Esophagus squamous epithelium (tissue), 5 donors: ENCODE measurements at places on chromosomes 13 and 19.

- DNase-seq = no peak
Measured at GRCh38 chr19:1471010-1471514, 8.0 kb downstream of the C19orf25 start.

DNA sequence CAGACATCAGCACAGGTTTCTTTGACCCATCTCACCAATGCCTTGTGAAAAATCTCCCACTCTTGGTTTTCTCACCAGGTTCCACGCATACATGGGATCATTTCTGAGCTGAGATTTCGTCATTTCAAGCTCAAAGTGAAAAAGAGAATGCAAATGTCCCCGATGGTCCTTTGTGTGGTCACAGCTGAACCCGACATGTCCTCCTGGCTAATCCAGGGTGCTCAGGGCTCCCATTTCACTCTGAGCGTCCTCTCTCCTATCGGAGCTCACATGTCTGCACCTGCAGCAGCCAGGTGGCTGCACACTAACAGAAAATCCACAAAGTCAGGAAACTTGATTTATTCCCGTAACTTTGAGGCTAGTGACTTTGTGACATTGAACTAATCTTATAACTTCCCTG is 9.3 kb upstream of the CEACAM3 start:
- DNase-seq = no peak

DNA sequence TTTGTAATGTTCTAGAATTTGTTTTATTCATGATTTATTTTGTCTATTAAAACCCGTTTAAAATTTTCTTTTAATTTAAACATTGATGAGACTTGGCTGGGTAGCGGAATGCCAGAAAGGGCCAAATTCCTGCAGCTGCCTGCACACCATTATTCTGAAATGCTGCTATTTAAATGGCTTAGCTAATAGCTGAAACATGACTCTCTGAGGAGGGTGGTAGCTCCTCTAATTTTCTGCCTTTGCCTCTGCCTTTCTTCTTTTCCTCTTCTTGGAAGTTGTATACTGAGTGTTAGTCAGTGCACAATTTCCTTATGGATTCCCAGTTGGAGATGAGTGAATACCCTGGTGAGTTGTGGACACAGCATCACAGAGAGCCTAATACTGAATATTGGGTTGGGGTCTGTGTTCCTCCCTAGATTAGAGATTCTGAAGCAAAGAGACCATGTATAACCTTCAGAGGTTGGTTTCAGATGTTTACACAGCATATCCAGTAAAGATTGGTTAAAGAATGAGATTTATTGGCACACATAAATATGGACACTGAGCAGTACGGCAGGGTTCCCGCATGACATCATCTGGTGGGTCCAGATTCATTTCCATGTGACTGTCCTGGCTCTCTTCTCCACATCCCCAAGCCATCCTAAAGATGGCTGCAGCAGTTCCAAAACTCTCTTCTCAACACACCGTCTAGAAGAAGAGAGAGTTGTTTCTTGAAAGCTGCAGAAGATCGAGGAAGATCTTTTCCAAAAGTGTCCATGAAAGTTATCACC is 55.9 kb downstream of the MTUS2 start:
- no peak for DNase-seq

- DNase-seq = no peak
Measured at GRCh38 chr19:40270362-40271089, 14.6 kb downstream of the AKT2 start.

DNA sequence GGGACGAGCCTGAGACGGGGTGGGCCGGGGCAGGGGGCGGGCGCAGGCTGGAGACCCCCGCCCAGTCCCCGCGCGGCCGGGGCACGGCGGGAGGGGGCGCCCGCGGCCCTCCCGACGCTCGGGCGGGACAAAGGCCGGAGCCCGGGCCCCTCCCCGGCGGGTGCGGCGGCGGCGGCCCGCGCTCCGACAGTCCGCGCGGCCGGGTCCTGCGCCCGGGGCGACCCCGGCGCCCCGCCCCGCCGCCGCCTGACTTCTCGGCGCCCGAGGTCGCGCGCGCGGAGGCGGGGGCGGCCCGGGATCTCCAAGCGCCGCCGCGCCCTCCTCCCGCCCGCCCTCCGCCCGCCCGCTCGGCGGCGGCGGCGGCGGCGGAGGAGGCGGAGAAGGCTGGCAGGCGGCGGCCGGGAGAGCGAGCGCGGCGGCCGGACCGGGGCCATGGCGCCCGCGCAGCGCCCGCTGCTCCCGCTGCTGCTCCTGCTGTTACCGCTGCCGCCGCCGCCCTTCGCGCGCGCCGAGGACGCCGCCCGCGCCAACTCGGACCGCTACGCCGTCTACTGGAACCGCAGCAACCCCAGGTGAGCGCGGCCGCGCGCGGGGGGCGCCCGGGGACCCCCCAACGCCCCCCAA is at the start of gene EFNA2:
Gene EFNA2 (plus strand): TSS at position 137 of the 624 bp plus-strand sequence. CDS start 296 bp downstream, at position 433.
- DNase-seq = no peak

GRCh38 chr19:2275588-2276428 is 6.2 kb downstream of the PEAK3 start:
- no peak for DNase-seq

DNA sequence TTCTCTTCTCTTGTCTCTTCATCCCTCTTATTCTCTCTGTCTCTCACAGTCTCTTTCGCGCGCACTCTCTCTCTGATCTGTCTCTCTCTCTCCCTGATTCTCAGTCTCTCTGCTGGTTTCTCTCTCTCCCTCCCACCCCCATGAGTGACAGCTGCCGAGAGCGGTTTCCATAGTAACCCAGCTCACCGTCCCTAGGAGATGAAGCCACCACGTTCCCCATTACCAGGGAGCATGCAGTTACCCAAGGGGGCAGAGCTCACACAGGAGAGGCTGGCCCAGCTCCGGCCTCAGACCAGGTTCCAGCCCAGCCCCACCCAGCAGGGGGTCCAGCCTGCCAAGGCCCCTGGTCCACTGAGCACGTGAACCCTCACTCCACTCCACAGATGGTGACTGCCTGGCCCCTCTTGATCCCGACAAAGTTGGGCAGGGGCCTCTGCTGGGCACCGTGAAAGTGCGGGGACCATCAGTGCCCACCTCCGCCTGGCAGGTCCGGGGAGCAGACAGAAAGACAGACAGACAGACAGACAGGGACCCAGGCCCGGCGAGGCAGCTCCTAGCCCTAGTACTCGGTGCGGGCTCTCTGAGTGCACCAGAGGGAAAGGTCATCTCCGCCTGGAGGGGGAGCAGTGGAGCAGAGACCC is 50.6 kb downstream of the CELF5 start:
- no peak for DNase-seq

- DNase-seq = no peak
Measured at GRCh38 chr13:79973533-79973963, 367.4 kb downstream of the SPRY2 start.
